GM18507 (cell line): ENCODE measurements at places on chromosomes 11 and 22.

DNA sequence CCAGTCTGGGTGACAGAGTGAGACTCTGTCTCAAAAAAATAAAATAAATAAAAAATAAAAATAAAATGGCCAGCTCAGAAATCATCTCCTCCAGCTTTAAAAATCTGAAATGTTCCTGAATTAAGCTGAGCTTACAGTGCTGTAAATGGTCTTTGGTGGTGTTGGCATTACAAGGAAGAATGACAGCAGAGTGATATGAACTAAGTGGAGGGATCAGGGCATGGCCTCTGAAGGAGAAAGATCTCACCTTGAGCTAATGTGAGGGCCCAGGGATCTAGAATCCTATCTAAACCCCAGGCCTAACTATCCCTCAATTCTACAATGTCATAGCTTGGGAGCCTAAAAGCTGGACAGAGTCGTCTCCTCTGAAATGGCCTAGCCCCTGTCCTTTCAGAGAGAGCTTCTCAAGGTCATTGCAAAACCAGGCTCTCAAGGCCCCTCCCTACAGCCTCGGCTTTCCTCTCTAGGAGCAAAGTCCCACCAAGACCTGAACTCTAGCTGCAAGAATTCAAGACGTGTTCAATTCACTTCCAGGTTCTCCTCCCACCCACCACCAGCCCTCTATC lies 345.4 kb downstream of the BUD13 start:
- no peak for DNase-seq

GRCh38 chr11:114049050-114049449 lies 10.5 kb upstream of the ZBTB16 start:
- no peak for DNase-seq

DNA sequence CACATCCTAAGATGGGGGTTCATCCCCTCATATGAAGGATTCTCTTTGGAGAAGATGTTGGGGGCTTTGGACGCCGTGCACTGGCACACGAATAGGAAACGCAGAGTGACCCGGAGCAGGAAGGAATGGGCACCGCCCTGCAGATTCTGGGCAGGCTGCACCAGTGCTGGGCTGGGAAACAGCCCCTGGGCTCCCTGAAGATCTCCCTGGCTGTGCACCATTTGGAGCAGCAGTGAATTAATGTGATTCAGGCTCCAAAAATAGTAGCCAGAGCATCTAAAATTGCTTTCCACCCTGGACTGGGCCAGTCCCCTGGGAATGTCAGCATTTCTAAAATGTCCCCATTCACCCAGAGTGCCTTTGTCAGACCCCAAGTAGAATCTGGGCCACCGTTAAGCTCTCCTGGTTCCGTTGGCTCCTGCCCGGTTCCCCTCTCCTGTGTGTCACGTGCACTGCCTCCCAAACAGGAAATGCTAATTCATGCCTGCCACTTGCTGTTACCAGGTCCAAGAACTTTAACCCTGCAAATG lies 18.6 kb downstream of the IRAG1 start:
- DNase-seq = no peak

DNA sequence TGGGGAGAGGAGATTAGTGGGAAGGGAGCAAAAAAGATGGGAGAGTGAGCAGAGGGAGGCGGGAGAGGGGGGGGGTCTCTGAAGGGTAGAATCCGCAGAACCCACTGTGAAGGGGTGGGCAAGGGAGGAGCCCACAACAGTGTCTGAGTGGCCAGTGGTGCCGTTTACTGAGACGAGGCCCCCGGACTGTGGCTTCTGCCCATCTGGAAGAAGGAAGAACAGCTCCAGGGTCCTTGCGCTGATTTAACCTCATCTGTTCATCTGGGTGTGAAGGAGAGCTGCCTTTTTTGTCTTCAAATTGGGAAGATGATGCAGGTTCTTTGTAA lies 45.7 kb upstream of the ANO1 start:
- no peak for DNase-seq

DNA sequence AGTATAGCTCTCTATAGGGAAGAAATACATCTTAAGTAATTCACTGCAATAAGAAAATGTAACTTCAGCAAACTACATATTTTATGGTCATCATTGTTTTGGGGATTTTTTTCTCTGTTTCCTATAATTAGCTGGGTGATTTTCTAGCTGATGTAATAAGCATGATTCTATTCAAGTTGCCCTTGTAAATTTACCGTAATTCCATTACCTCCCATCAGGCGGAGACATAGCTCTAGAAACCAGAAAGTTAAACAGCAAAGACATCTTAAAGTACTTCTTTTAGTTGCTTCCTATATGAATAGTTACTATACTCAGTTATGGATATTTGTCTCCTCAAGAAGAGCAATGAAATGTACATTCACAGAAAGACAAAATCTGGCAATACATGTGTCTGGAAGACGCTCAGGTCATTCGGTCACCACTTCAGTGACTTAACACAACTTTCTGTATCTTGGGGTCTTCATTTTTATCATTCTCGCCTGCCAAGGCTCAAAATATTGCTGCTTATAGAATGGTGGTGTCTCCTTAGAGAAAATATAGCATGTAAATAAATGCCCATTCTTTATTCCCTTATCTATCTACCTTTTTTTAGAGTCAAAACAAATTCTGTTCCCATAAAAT lies 239.9 kb upstream of the ZC3H12C start:
- DNase-seq = no peak
